ENCODE measurements at places on chromosomes 2 and 18.

DNA sequence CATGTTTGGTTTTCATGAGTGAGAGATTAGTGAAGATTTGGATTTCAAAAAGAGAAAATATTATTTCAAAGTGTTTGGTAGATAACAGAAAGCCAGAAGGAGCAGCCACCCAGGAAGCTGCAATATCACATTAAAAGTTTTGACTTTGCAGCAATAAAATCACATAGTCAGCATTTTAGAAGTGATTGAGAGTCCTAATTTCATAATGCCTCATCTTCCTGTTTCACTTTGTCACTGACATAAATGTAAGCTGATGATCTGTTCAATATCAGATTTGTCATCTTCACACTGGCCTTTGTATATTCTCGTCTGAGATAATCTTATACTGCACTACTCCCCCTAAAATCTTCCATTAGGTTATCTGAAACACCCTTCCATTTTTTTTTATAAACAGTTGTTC lies 690.5 kb downstream of the ADCYAP1 start:
- DNase-seq, result no peak

GRCh38 chr2:44638649-44639048 lies 276.9 kb downstream of the CAMKMT start:
- no peak for DNase-seq

DNA sequence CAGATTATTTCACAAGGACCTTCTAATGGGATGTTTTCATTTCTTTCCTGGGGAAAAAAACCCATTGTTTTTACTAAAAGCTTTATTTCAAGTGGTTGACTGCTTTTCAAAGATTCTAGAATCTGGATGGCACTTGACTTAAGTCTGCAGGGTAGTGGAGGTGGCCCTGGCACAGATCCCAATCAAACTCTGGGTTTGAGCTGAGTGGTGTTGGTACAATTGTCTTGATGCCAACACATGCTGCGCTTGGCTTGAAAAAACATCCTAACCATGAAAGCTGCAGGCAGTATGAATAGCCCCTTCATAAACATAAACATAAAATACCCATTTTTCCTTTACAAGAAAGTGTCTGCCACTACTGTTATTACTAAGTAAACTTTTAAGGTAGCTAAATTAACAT lies 3.6 kb downstream of the PAPOLG start:
- DNase-seq, result no peak

DNA sequence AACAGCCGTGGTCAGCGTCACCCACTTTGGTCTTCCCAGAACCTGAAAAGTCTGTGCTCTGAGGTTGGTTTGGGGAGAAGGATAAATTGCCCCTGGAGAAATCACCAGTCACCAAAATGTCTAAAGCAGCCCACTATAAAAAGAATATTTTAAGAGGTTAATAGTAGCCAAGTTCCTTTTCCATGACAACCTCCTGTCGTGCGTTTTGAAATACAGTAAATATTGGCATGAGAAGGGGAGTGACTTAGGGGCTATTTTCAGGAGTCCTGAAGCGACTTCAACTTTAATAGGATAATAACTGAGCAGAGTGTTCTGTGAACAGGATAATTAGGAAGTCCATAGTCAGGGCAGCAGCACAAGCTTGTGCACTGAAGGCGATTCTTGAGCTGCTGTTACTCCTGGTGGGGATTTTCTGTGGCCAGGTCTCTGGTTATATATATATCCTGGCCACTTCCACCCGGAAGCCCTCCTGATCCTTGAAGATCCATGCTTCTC lies 49.3 kb downstream of the RNF144A start:
- DNase-seq, result no peak

GRCh38 chr18:446941-447560 lies 53.5 kb downstream of the COLEC12 start:
- DNase-seq, result no peak

- DNase-seq, result no peak
Measured at GRCh38 chr2:36361396-36361795, 5.8 kb downstream of the CRIM1 start.

GRCh38 chr18:46055838-46056230 lies 16.2 kb downstream of the PSTPIP2 start:
- DNase-seq, result no peak

DNA sequence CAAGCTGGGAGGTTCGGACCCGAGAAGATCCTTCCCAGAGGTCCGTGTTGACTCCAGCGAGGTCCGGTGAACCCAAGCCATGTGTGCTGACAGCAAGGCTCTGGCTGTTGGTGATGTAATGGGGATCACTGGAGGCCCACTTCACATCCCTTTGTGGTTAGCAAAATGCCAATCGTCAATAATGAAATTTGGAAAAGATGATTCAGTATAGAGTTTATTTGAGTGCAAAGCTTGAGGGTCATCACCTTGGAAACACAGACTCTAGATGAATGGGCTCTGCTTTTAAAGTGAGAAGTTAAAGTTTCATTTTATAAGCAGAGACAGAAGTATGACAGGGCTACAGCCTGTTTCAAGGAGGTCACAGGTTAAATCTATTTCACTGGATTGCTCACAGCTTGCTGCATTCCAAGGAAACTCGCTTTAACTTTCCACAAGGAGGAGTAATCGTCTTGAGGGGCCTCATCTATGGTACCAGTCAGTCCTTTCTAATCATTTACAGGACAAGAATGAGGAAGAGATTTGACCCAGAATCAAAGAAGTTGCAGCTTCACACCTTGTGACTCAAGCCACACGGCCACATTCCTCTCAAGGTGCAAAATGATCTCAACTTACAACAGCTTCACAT lies 140.5 kb downstream of the TPO start:
- no peak for DNase-seq

DNA sequence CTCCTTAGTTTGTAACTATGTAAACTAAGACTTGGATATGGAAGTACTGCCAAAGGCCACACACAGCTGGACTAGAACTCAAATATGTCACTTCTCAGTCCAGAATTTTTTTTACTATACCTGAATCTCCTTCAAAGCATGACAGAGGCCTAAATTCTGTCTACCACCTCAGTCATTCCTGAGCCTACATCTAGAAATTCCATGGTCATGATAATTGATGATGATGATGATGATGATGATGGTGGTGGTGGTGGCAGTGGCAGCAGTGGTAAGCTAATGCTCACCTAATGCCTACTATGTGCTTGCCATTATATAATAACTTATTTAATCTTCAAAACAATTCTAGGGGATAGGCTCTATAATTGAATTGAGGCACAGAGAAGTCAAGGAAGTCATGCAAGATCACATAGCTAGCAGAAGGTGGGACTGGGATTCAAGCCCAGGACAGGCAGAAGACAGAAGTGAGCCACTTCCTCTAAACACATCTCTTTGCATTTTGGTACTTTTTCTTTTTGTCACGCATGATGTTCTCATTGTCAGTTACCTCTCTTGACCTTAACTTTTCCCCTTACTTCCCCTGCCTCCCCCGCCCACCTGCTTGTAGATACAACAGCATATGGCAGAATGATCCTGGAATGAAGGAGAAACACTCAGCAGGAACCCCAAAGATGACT lies 539.3 kb downstream of the TNS1 start:
- no peak for DNase-seq

- no peak for DNase-seq
Measured at GRCh38 chr2:55052129-55053061, 2.1 kb upstream of the RTN4 start.

GRCh38 chr2:38345323-38346038 lies 31.6 kb downstream of the ATL2 start:
- no peak for DNase-seq

- DNase-seq, result no peak
Measured at GRCh38 chr2:215921895-215922294, 91.5 kb downstream of the MREG start.

DNA sequence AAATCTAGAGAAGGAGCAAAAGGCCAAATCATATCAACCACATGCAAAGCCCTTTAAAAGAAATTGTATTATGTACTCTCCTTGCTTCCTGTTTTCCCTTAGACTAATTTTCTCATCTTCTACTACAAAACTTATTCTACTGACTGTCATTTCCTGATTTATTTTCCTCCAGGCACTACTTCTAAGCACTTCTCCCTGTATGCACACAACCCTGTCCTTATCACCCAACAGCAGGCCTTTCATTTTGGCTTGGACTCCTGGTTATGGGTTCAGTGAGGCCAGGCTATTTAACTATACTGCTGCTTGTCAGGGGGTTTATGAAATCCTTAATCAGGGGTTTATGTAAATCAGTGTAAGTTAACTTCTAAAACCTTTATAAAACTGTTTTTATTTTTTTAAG lies 205.1 kb upstream of the FAM98A start:
- no peak for DNase-seq

- DNase-seq, result no peak
Measured at GRCh38 chr18:9861933-9862332, 23.8 kb upstream of the TXNDC2 start.

DNA sequence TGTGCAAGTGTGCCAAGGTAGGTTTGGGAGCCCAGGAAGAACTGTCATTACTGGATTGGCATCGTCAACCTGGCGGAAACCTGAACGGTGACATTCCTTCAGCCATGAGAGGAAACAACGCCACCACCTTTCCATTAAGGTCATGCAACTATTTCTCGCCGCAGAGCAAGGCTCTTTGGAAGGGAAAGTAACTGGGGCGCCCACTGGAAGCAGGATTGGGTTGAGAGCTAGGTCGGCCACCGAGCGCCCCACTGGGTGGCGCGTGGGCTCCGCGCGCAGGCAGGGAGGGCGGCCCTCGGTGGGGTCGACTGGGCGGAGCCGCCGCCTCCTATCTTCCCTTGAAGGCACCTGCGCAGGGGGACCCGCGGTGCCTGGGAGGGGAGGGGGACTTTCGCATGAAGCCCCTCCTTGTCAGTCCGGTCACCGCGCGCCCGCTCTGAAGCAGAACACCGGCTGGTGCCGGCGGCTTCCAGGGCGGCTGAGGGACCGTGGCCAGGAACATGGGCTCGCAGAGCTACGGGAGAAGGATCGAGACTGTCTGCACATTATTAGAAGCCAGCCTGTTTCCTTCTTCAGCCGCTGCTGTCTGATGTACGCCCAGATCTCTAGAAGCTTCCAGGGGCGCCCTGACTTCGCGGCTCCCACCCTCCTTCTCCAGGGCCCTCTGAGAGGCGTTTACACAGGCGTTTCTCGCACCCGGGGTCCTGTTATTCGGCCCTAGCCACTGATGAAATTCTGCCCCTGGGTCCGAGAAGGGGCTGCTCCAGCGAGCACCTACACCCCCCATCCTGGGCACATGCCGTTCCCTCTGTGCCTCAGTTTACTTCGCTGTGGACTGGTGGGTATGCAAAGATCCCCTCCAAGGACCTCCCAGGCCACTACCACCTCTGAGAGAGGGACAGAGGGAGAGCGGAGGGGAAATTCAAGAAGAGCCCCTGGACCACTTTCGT lies 27.3 kb upstream of the MAL start:
- DNase-seq, result no peak

DNA sequence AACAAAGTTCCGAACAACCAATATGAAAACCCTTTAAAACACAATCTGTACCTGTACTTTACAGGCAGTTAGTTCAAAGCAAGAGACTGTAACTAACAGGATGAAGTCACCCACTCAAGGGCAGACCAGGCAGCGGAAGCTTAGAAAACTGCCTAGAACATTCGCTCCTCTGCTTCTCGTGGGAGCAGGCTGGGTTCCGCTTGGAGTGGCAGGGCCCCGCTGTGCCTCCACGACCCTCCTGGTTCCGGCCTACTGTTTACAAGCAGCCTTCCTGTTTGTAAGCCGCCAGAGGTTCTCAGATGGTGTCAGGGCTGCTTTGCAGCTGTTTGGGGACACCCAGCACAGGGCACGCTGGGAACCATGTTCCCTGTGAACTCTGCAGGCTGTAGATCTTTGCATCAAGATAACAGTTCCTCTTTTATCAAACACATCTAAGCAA lies 31.3 kb downstream of the CIB4 start:
- DNase-seq, result no peak
